Brain (organoid and tissue), 16 donors: ENCODE measurements at places on chromosomes 1 and 21.

- DNase-seq = no peak
Observed at GRCh38 chr1:79090985-79091384, 84.5 kb upstream of the ADGRL4 start.

- no peak for DNase-seq
Observed at GRCh38 chr1:177786176-177786745, 183.6 kb downstream of the SEC16B start.

DNA sequence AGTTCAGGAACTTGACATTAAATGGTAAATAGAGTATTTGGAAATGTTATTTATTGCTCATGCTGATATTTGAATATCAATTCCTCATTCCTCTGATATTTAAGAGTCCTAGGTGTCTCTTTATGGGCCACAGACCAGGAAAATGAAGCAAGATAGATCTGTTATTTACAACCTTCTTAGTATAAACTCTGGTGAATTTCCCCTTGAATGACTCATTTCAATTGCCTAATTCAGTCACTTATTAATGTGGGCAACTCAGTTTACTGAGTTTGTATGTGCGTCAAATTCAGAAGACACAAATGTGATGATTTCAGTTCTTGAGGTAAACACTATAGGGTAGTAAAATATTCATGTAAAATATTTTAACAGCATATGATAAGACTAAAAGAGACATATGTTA is 1404.4 kb upstream of the PRMT6 start:
- no peak for DNase-seq

GRCh38 chr1:116397728-116398127 is 24.7 kb downstream of the ATP1A1 start:
- no peak for DNase-seq

- no peak for DNase-seq
Observed at GRCh38 chr1:69077633-69078032, 490.1 kb upstream of the LRRC7 start.

DNA sequence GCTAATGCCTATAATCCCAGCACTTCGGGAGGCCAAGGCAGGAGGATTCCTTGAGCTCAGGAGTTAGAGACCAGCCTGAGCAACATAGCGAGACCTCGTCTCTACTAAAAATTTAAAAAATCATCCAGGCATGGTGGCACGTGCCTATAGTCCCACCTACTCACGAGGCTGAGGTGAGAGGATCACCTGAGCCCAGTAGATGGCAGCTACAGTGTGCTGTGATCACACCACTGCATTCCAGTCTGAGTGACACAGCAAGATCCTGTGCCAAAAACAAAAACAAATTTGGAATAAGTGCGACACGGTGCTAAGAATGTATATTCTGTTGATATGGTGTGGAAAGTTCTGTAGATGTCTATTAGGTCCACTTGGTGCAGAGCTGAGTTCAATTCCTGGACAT is 15.1 kb downstream of the USP33 start:
- DNase-seq = no peak

GRCh38 chr21:44509539-44509938 is 30.5 kb downstream of the KRTAP10-1 start:
- DNase-seq = peak; percentile 8

GRCh38 chr1:160767395-160768294 is 28.3 kb upstream of the LY9 start:
- no peak for DNase-seq
